ENCODE measurements at places on chromosomes 3 and 15.

DNA sequence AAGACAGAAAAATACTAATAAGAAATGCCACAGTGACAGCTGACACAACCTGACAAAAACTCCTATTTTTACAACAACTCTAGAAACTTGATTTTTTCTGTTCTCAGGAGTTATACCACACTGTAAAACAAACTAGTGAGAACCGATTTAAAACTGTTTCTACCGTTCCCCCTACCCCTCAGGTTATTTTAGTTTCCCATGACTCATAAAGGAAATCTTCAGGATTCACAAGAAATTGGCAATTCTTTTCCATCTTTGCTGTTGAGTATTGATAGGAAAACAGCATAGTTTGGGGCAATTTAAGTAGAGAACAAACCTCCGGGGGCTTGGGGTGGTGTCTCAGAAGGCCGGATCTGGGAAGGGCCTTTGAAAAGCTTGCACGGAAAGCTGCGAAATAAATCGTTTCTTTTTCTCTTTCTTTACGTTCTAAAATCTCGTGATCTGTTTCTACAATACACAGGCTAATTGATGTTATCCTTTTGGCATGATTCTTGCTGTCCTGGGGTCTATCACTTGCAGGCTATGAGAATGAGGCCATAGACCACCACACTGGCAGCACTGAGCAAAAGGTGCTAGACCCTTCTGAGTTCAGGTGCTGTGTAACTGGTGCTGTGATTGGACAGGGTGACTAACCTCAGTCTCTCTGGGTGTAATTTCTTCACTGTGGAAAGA lies 89.3 kb downstream of the LPP start:
- no peak for DNase-seq

DNA sequence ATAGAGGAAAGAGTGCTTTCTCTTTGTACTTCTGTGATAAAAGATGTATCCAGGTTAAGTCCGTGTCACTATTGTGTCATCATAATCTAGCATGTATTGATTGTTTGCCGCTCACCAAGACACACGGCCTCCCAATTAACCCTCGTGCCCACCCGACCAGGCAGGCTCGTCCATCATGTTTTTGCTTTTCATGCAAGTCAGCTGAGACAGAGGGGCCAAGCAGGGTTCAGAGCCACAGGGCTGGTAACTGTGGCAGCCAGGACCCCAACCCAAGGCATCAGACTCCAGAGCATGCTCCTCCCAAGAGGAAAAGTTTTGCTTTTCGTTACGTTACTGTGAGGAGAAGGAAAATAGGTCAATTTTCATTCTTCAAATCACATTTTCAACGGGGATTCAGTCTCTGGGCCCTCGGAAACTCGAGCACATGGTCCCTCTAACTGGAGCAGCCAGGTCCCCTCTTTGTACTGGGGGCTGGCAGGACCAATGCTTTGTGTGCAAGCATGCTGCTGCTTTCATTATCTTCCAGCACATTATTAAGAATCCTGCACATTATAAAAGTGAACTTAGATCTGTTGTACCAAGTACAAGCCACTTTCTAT lies 161.1 kb upstream of the TOPAZ1 start:
- DNase-seq, result no peak

DNA sequence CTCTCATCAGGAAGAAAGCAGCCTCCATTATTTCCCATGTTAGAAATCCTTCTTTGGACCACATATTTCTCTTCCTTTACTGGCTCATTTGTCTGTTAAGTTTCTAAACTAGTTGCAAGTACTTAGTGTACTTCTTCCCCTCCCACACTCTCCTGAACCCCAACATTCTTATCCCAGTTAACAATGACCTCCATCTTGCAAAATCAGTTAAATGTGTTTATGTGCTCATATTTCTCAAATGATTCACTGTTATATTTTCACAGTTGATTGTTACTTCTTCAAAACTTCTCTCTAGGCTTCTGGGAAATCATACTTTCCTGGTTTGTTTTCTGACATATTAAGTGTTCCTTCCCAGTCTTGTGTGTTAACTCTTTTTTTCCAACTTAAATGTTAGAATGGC lies 856.9 kb downstream of the EPHA3 start:
- no peak for DNase-seq

DNA sequence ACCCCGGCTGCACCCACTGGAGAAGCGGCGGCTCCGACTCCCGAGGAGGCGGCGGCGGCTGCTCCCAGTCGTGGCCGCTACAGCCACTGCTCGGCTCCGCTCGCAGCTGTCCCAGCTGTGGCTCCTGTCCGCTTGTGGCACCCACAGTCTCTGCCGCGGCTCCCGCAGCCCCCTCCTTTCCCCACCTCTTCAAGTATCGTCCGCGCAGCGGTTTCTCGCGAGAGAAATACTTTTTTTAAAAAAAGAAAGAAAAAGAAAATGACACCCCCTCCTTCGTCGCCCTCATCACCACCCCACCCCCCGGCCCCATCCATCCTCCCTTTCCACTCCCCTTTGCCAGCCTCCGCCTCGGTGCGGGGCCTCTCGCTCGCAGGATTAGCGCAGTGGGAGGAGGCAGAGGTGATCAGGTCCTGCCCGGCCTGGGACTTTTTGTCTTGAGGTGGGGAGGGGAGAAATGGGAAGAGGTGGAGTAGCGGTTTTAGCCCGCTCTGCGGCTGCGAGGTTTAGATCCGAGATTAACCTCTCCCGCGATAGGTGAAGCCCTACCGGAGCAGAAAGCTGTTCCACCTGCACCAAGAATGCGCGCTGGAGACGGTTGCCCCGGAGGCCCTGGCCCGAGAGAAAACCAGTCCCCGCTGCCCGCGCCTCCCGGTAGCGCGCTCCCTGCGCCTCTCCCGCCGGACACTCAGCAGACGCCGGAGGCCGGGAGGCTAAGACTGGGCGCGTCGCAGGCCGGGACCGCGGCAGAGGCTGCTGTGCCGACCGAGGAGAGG lies at the start of gene FBN1:
Gene FBN1, minus strand, starts transcription at position 152 of the 773 bp plus-strand sequence. CDS start 940 bp downstream, outside the sequence.
- no peak for DNase-seq

DNA sequence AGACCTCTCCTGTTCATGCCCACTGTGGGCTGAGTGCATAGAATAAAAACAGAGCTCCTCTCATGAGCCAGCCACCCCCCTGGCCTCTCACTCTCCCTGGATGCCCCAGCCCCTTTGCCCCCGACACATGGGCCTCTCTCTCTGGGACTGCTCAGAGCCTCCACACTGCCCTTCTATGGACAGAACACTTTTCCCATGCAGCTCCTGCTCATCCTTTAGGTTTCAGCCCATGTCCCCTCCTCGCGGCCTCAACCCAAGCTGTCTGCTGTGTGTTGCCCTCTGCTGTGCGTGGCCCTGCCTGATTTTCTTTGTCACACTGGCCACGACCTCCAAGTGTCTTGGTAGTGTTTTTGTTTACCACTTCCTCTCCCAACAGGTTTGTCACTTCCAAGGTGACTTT lies 20.7 kb upstream of the PRR23E start:
- no peak for DNase-seq

Data from stimulated activated CD4-positive, alpha-beta T cell treated with anti-CD3 and anti-CD28 coated beads, Interleukin-12 subunit alpha, Interleukin-12 subunit beta, amount 100 ng/mL, for 48 hours (primary cell).